ENCODE measurements at places on chromosomes 7 and 10.
A peak's percentile ranks its signal among the peaks of the same experiment; 100 is the strongest.

GRCh38 chr7:133339772-133340171 lies 86.9 kb downstream of the EXOC4 start:
- no peak for DNase-seq

DNA sequence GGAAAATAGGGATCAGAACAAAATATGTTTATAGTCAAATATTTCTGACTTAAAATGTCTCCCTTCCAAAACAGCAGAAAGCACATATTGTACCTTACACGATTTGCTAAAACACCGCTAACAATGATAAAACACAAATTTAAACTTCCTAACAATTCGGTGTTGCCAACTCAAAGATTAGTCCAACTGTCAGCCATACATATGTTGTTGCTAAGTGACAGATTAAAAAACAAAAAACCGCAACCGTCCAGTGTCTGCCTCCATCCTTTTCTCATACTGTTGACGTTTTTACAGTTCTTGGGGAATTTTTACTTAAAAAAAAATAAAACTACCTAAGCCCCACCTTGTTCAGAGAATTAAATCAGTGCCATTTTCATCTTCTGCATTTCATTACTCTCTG lies 118.0 kb downstream of the RAB11FIP2 start:
- no peak for DNase-seq

DNA sequence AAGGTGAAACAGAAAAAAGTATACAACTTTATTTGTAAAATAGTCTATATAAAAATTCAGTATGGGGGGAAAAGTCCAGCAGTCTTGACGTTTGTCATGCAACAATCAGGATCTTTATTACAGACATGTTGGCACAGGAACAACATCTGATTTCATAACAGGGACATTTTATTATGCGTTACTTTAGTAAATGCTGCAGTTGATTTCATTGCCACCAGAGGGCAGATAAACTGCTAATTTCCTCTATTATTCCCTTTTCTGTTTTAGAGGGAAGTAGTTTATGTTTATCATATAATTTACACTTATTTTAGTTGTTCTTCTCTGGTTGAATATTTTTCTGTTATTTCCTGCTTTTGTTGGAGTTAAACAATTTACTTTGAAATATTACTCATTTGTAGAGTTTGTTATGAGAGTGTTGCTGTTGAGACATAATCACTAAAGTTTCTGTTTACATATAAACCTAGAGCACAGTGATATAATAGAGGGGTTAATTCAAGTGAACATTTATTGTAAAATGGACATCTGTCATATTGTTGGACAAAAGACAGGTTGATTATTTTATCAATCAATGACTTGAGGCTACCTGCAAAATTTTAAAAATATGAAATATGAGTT lies 3.3 kb downstream of the PLXDC2 start:
- DNase-seq, result peak; percentile 42

GRCh38 chr7:117024811-117025210 lies 71.5 kb downstream of the ST7 start:
- no peak for DNase-seq

DNA sequence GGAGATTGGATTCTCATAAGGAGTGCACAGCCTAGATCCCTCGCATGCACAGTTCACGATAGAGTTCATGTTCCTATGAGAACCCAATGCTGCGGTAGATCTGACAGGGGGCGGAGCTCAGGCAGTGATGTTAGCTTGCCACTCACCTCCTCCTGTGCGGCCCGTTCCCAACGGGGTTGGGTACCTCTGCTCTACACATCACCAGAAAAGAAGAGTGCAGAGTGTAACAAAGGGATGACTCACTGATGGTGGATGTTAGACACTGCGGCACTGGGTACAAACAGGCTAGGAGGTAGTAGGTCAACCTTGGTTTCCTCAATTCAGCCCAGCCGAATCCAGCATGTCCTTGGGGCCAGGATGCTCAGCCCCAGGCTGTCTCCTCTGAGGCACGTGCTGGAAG lies 66.8 kb upstream of the CHST15 start:
- no peak for DNase-seq

- no peak for DNase-seq
Measured at GRCh38 chr7:8119262-8119661, 142.7 kb downstream of the ICA1 start.

GRCh38 chr7:75878312-75878768 lies 494 bp upstream of the RHBDD2 start:
- DNase-seq, result no peak

- no peak for DNase-seq
Measured at GRCh38 chr10:43318976-43319960, 52.2 kb upstream of the FXYD4 start.

- peak; percentile 76 for DNase-seq
Measured at GRCh38 chr7:101941481-101942383, 124.3 kb downstream of the CUX1 start.

GRCh38 chr7:2582006-2582735 lies 23.4 kb downstream of the IQCE start:
- no peak for DNase-seq

GRCh38 chr7:88758381-88759229 lies 895 bp upstream of the ZNF804B start:
- DNase-seq, result peak; percentile 43

DNA sequence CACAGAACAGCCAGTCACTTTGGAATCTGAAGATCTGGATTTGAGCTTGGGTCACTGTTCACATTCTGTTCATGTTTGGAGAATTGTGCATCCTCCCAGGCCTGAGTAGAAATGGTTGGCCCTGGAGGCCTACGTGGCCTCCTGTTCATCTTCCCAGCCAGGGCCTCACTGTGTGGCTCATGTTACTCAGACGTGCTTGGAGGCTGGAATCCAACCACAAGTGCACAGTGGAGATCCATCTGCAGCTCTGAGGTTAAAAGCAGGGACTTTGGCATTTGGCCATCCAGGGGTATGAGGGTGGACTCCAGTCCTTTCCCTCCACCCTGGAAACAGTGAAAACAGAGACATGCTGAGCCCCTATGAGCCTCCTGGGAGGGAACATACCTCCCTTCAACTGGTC lies 709.0 kb upstream of the IGFBP3 start:
- DNase-seq, result no peak

- DNase-seq, result no peak
Measured at GRCh38 chr7:8109196-8110022, 140.8 kb downstream of the GLCCI1 start.

GRCh38 chr10:24952707-24953645 lies 570 bp upstream of the PRTFDC1 start:
- DNase-seq, result peak; percentile 14

DNA sequence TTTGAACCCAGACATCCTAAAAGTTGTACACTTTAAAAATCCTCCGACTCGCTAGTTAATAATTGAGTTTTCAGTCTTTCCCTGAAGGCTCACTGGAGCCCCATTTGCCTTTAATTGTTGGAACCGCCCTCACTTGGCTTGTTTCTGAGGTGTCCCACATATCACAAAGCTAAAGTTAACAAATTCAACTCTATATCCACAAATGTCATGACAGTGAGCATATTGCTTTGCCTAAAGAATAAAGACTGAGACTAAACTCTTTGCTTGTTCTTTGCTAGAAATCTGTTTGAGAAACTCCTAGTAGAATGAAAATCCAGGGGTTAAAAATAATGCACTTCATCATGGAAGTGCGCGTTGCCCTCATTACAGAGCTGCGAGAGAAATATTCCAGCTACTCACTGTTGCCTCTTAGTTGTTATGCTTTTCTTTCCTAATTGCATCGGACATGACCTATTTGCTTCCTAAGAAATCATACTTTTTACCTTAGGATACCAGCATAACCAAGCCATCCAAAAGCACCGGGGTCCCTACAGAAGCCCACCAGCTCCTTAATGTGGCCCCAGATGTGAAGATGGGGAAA lies 752 bp downstream of the THSD7A start:
- no peak for DNase-seq

- peak; percentile 94 for DNase-seq
Measured at GRCh38 chr10:75547391-75548298, 116.2 kb downstream of the LRMDA start.

DNA sequence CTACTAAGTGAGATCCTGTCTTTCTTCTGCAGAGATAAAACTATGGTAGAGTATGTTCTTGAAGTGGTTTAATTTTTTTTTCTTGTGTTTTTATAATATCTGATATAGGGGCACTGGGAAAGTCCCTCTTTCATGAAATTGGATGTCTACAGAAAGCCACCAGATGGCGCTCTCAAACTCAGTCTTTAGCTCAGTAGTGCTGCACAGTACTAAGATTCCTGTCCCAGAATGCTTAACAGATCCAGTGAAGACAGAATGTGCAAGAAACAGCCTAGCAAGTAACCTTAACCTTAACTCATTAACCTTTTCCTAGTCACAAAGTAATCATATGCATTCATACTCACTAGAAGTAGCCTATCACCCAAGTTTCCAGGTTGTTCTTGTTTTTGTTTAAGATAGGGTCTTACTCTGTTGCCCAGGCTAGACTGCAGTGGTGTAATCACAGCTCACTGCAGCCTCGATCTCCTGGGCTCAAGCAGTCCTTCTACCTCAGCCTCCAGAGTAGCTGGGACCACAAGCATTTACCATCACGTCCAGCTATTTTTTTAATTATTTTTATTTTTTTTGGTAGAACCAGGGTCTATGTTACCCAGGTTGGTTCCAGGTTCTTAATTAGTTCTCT lies 56.7 kb downstream of the IDE start:
- DNase-seq, result peak; percentile 80

- no peak for DNase-seq
Measured at GRCh38 chr10:130138479-130138866, 2.3 kb downstream of the GLRX3 start.

DNA sequence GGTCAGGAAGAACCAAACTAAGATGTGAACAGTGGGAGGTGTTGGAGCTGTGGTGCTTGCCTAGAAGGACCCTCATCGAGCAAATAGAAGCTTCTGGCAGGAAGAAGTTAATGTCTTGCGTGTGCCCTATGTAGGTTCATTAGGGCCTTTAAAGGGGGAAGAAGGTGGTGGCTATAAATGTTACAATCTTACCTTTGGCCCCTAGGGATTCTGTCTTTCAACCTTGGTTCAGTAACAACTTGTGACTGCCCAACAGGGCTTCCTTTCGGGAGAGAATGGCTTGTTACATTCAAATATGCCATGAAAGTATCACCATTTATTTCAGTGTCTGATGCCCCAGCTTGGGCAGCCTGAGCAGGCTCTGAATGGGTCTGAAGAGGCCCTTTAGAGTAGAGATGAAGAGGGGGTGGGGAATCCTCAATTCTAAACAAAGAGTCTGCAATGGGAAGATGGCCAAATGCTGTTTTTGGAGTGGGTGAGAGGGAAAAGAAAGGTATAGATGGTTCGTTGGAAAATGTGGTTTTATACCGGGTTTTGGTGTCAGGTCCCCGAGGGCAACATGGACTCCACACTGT lies 108.0 kb downstream of the TCF7L2 start:
- DNase-seq, result no peak

GRCh38 chr7:118629898-118630438 lies 405.5 kb downstream of the ANKRD7 start:
- no peak for DNase-seq

GRCh38 chr7:40538281-40538680 lies 403.5 kb downstream of the SUGCT start:
- DNase-seq, result no peak

DNA sequence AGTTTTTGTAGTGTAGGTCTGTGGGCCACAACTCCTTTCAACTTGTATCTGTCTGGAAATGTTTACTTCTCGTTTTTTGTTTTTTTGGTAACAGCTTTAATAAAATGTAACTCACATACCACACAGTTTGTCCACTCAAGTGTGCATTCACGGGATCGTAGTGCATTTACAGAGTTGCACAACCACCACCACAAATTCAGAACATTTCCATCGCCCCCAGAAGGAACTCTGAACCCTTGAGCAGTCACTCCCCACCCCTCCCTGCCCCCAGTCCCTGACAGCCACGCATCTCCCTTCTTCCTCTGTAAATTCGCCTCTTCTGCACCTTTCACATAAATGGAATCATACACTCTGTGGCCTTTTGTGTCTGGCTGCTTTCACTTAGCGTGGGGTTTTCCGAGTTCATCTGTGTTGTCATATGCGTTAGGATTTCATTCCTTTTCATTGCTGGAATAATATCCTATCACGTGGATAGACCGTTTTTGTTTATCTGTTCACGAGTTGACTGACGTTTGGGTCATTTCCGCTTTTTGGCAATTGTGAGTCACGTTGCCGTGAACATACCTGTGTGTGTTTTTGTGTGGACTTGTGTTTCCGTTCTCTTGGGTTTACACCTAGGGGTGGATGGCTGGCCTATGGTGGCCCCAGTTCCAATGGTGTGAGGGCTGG lies 10.3 kb downstream of the JAKMIP3 start:
- DNase-seq, result no peak

DNA sequence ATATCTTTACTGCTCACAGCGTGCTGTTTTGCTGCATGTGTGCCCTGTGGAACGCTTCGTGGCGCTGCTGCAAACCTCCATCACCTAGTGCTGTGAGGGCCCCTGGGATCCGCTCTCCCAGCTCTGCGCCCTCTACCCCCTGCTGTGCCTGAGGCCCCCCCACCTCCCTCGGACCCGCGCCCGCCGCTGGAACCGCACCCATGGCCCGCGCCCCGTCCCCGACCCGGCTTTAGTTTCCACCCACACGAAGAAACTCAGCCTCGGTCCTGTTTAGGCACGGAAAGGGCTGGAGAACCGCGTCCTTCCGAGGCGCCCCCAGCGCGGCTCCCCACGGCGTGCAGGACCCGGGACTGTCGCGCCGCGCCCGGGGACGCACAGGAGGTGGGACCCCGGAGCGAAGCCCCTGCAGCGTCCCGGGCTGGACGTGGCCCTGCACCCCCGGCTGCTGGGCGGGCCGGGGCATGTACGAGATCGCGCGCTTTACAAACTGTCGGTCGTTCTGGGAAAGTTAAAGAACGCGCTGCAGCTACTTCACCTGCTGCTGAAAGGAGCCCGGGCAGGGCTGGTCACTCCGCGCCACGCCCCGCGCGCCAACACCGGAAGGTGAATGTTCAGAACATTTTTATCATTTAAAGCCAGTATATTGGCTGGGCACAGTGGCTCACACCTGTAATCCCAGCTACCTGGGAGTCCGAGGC lies 54.3 kb downstream of the BMS1 start:
- DNase-seq, result no peak

GRCh38 chr10:1003884-1004670 lies 15.8 kb downstream of the GTPBP4 start:
- no peak for DNase-seq

DNA sequence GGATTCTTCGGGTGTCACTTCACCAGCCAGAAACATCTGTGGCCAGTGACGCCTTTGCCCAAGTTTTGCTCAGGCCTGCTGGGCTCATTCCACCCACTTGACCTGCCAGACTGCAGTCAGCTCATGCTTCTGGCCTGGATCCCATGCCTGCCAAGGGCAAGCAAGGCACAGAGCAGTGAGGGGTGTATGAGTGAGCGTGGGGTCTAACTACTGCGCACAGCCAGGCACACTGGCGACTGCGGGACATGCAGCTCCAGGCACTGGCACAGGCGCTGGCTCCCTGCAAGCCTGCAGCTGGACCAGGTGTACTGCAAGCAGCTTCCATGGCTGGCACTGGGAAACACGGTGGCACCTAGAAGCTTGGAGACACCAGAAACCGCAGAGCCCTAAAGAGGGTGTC lies 80.1 kb downstream of the MTERF1 start:
- no peak for DNase-seq

All from MM.1S (cell line).